IMR-90 (cell line): ENCODE measurements at places on chromosomes 5 and 9. TPM values are rescaled to one million over a fixed set of nuclear protein-coding genes. Genes with fewer than 3 reads are reported as not detected.

The FABP6 gene
- not detected in 2 replicates for polyA plus RNA-seq

- H3K4me1 ChIP-seq: no peaks in the 10 kb centered on the region
- no peaks in the 10 kb centered on the region for H3K36me3 ChIP-seq
- H3K4me3 ChIP-seq: no peak overlapping the region
- peak; percentile 5 for DNase-seq
- no peaks in the 10 kb centered on the region; the same call in 1 of the 2 replicates for H3K27me3 ChIP-seq
Observed at GRCh38 chr5:82735160-82735789, 341.9 kb downstream of the TMEM167A start.

The GADD45G gene
- 0.15 and 0.30 TPM in 2 replicates for polyA plus RNA-seq

The CA9 gene
- 3.7 and 3.9 TPM in 2 replicates for polyA plus RNA-seq

DNA sequence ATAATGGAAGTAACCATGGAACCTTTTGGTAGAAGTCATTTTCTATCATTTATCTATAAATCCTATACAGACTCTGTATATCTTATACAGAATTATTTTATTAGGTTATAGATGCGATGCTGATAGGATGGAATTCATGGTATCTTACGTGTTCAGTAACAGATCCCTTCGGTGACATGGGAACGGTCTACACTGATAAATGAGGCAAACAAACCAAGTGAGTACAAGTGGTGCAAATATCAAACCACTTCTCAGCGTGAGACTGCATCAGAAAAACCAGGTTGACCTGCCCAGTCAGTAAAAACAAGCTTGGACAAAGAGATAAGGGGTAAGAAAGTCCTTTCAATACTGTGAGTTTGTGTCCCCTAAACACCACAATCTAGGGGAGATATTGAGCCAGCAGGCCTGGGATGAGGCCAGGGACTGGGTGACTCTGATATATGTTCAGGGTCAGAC is 215.5 kb downstream of the GAPVD1 start:
- H3K27me3 ChIP-seq: no peaks in the 10 kb centered on the region
- no peak overlapping the region for H3K4me3 ChIP-seq

DNA sequence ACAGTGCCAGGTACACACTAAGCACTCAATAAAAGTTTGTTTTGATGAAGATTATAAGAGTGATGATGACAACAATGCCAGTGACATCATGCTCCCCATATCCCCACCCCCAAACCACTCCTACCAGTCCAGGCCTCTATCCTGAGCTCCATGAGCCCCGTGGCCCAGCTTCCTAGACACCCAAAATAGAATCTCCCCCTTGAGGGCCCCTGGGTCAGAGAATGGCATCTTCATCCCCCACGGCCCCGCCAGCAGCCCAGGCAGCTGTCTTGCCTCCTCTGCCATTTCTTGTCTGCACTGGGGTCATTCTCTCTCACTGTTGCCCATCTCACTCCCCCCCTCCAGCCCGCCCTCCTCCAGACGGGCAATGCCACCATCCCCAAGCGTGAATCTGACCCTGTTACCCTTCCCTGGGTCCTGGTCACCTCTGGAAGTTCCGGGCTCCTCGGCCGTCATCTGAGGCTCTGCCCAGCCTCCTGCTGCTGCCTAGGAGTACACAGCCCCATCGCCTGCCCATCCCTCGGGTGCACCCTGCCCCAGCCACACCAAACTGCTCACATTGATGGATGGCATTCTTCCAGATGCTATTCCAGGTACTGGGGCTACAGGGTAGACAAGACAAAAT is 76.8 kb upstream of the LMX1B start:
- no peaks in the 10 kb centered on the region for H3K36me3 ChIP-seq
- DNase-seq: no peak
- no peak overlapping the region for H3K4me3 ChIP-seq
- H3K27ac ChIP-seq: no peak overlapping the region
- H3K4me1 ChIP-seq: no peaks in the 10 kb centered on the region; the same call in 1 of the 2 replicates
- H3K27me3 ChIP-seq: peaks cover 55% of the 10 kb centered on the region

- DNase-seq: no peak
- no peak overlapping the region for H3K4me3 ChIP-seq
- peaks cover 4% of the 10 kb centered on the region for H3K4me1 ChIP-seq
Observed at GRCh38 chr5:159034083-159034824, 65.5 kb downstream of the EBF1 start.

The FAXDC2 gene
- polyA plus RNA-seq: 8.1 and 8.9 TPM in 2 replicates
